Renal cortical epithelial cell (primary cell): ENCODE measurements at places on chromosomes 3 and 15.

DNA sequence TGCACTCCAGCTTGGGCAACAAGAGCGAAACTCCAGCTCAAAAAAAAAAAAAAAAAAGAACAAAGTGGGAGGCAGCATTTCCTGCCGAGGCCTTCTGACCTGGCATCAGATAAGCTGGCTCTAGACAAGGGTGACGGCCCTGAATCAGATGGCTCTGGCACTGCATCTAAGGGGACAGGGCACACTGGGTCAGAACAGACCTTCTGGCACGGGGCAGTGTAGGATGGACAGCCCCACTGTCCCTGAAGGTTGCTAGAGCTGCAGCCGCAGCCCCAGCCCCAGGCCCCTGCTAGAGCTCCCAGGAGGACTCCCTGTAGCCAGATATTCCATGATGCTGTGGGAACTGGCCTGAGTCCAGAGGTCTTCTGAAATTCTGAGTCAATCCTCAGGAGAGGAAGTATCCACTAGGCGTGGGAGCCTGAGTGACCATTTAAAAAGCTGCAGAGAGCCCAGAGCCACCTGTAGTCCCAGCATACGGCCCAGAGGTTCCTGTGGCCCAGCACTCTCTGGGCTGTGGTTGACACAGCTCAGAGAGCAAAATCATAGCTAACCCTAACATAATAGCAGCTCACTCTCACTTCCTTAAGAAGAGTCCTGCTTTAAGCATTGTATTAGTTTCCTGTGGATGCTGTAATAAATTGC is 69.2 kb upstream of the MFGE8 start:
- DNase-seq, result peak; percentile 83

- no peak for DNase-seq
Observed at GRCh38 chr3:126773783-126774182, 69.7 kb downstream of the CHCHD6 start.

- DNase-seq, result peak; percentile 77
Observed at GRCh38 chr3:72630969-72631344, 217.3 kb downstream of the SHQ1 start.

DNA sequence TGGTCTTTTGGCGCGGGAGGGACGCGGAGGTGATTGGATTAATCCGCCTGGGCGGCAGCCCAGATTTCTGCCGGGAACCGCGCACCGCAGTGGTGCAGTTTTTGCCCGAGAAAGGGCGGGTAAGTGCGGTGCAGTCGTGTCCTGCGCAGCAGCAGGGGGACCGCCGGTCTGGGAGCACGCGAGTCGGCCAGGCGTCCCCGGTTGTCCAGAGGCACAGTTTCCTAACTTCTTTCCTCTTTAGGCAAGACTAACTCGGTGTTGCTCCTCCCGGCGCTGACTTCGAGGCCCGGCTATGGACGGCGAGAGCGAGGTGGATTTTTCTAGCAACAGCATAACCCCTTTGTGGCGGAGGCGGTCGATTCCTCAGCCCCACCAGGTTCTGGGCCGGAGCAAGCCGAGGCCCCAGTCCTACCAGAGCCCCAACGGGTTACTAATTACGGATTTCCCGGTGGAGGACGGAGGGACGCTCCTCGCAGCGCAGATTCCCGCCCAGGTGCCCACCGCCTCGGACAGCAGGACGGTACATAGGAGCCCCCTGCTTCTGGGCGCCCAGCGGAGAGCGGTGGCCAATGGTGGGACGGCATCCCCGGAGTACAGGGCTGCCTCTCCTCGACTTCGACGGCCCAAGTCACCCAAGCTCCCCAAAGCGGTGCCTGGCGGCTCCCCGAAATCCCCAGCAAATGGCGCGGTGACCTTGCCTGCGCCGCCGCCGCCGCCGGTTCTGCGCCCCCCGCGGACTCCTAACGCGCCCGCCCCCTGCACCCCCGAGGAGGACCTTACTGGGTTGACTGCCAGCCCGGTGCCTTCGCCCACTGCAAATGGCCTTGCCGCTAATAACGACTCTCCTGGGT is 736 bp downstream of the ARHGEF26 start:
- DNase-seq, result peak; percentile 7
